Activated naive CD8-positive, alpha-beta T cell treated with anti-CD3 and anti-CD28 coated beads for 36 hours (primary cell): ENCODE measurements at places on chromosomes 2 and 18.

- H3K27ac ChIP-seq, result no peak overlapping the region
- DNase-seq, result no peak
- H3K36me3 ChIP-seq, result peaks cover 4% of the 10 kb centered on the region
- no peak overlapping the region for H3K4me3 ChIP-seq
Observed at GRCh38 chr2:202204855-202205254, 33.5 kb downstream of the SUMO1 start.

- no peaks in the 10 kb centered on the region for H3K27me3 ChIP-seq
- no peak overlapping the region for H3K4me3 ChIP-seq
- no peaks in the 10 kb centered on the region for H3K36me3 ChIP-seq
- DNase-seq, result no peak
Observed at GRCh38 chr18:64566456-64566855, 417.6 kb upstream of the LINC00305 start.

- H3K4me3 ChIP-seq, result no peak overlapping the region
- DNase-seq, result no peak
- no peaks in the 10 kb centered on the region for H3K27me3 ChIP-seq
- H3K4me1 ChIP-seq, result no peaks in the 10 kb centered on the region
Observed at GRCh38 chr2:204849892-204850291, 304.6 kb downstream of the PARD3B start.

DNA sequence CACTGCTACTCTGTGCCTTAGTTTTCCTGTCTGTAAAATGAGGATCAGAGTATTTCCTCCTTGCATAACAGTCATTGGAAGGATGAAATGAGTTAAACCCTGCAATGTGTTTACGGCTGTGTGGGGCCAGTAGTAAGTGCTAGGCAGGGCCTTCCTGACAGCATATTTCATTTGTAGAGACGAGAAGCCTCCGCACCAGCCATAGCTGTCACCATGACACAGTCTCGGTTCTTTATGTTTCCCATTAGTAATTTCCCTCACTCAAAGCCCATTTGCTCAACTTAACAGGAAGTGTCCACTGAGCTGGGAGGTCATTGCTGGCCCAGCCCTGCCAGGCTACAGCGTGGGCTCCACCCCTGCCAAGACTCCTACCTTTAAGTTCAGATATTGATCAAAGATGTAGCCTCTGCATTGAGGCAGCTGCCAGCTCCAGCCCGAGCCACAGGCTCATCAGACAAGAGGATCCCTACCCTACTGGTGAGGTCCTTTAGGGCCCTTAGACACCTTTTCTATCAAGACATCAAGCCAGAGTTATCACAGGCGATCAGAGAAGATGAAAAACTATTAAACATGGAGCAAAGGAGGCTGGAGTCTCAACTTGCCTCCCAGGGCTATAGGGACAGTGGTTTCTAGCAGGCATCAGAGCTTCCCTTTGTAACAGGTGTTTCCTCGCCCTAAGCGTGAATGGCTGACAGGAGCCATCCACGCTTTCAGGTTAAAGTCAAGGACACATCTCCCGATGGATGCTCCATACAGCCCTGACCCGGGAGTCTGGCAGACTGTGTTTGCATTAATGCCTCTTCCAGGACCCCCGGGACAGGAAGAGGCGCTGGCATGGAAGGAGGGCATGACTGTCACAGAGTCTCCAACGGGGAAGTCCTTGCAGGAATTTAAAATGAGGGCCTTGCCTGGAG, 251.7 kb downstream of the NDUFA10 start:
- no peak for DNase-seq
- no peak overlapping the region for H3K4me3 ChIP-seq
- no peaks in the 10 kb centered on the region for H3K36me3 ChIP-seq
- H3K27me3 ChIP-seq, result peaks cover 4% of the 10 kb centered on the region
- H3K4me1 ChIP-seq, result no peaks in the 10 kb centered on the region

DNA sequence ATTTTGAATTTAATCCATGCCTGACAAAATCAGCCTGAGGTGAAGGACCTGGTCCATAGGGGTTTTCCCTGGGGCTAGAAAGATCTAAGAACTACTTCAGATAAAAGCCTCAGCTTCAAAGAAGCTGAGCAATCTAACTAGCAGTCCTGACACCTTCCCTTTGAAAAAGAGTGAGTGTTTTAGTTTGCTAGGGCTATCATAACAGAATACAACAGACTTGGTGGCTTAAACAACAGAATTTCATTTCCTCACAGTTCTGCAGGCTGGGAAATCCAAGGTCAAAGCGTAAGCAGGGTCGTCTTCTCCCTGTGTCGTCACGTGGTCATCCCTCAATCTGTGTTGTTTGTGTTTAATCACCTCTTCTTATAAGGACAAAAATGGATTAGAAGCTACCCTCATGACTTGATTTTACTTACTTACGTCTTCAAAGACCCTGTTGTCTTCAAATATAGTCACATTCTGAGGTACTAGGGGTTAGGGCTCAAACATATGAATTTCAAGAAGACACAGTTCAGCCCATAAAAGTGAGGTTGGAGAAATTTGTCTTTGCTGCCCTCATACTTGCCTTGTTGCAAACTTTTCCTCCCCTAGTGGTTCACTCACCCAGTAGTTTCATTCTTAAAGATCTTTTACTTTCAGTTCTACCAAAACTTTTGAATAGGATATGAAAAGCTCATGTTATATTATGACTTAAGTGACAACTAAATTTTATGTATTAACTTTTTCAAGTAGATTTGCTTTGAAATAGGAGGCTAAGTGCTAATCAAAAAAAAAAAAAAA, 673.8 kb downstream of the ARHGAP15 start:
- H3K27me3 ChIP-seq, result peaks cover 2% of the 10 kb centered on the region
- peaks cover 8% of the 10 kb centered on the region for H3K4me1 ChIP-seq

GRCh38 chr18:64717026-64717425, 568.1 kb upstream of the LINC00305 start:
- no peaks in the 10 kb centered on the region for H3K36me3 ChIP-seq
- no peak overlapping the region for H3K27ac ChIP-seq
- no peak for DNase-seq
- no peaks in the 10 kb centered on the region for H3K27me3 ChIP-seq
- H3K4me1 ChIP-seq, result no peaks in the 10 kb centered on the region
- no peak overlapping the region for H3K4me3 ChIP-seq

- H3K4me3 ChIP-seq, result no peak overlapping the region
- H3K36me3 ChIP-seq, result peaks cover 5% of the 10 kb centered on the region
- DNase-seq, result no peak
- H3K27ac ChIP-seq, result no peak overlapping the region
- H3K27me3 ChIP-seq, result peaks cover 33% of the 10 kb centered on the region
Observed at GRCh38 chr2:84388921-84389490, 70.1 kb downstream of the SUCLG1 start.

GRCh38 chr2:105782123-105782522, 37.4 kb downstream of the NCK2 start:
- H3K27me3 ChIP-seq, result no peaks in the 10 kb centered on the region
- peak overlapping the region; percentile 84 for H3K27ac ChIP-seq
- H3K4me3 ChIP-seq, result peak overlapping the region; percentile 59
- H3K4me1 ChIP-seq, result peaks cover 91% of the 10 kb centered on the region
- DNase-seq, result no peak

GRCh38 chr2:111905990-111906735, 7.8 kb downstream of the MERTK start:
- no peak for DNase-seq
- H3K27me3 ChIP-seq, result peaks cover 10% of the 10 kb centered on the region
- H3K4me3 ChIP-seq, result no peak overlapping the region
- H3K4me1 ChIP-seq, result peaks cover 12% of the 10 kb centered on the region
- no peak overlapping the region for H3K27ac ChIP-seq

DNA sequence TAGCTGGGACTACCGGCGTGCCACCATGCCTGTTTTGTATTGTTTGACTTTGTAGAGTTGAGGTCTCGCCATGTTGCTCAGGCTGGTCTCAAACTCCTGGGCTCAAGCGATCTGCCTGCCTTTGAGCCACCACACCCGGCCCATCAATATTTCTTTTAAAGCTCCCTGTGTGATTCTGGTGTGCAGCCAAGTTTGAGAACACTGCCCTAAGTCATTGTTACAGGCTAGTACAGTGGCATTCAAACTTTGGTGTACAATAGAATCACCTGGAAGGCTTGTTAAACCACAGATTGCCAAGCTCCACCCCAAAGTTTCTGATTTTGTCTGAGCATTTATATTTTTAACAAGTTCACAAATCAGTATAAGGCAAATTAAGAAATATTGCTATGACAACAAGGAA, 99.9 kb downstream of the RBBP8 start:
- H3K4me1 ChIP-seq, result no peaks in the 10 kb centered on the region
- DNase-seq, result no peak
- no peaks in the 10 kb centered on the region for H3K27me3 ChIP-seq
- H3K27ac ChIP-seq, result no peak overlapping the region
- H3K36me3 ChIP-seq, result peaks cover 7% of the 10 kb centered on the region

- H3K4me1 ChIP-seq, result no peaks in the 10 kb centered on the region
- no peaks in the 10 kb centered on the region for H3K36me3 ChIP-seq
- H3K27me3 ChIP-seq, result peaks cover 13% of the 10 kb centered on the region
- H3K4me3 ChIP-seq, result no peak overlapping the region
- no peak for DNase-seq
Observed at GRCh38 chr2:173654161-173654895, 299.7 kb downstream of the CDCA7 start.

- H3K4me3 ChIP-seq, result no peak overlapping the region
- DNase-seq, result no peak
- no peaks in the 10 kb centered on the region for H3K27me3 ChIP-seq
- peak overlapping the region; percentile 27 for H3K27ac ChIP-seq
Observed at GRCh38 chr18:24039671-24040070, 25.1 kb downstream of the TTC39C start.

DNA sequence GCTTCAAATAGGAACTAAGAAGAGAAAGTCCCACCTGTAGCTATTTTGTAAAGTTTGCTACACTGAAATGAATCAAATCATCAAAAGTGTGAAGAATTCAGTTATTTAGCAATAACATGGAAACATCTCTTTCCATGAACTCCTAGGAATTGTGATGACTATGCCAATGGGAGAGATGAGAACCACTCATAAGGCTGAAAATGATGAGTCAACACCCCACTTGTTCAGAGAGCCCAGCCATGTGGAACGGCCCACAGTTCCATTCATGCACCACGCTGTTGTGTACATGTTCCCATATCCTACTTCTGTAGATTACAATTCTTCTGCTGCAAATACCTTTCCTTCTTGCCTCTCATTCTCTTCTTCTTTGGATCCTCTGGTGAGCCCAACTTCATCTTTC, 645.5 kb upstream of the ID2 start:
- no peak overlapping the region for H3K27ac ChIP-seq
- peaks cover 2% of the 10 kb centered on the region for H3K4me1 ChIP-seq
- H3K36me3 ChIP-seq, result no peaks in the 10 kb centered on the region
- no peaks in the 10 kb centered on the region for H3K27me3 ChIP-seq

- DNase-seq, result no peak
- H3K27me3 ChIP-seq, result no peaks in the 10 kb centered on the region
- H3K4me3 ChIP-seq, result no peak overlapping the region
- H3K27ac ChIP-seq, result no peak overlapping the region
- H3K4me1 ChIP-seq, result no peaks in the 10 kb centered on the region
Observed at GRCh38 chr2:148593421-148593820, 51.1 kb upstream of the EPC2 start.

DNA sequence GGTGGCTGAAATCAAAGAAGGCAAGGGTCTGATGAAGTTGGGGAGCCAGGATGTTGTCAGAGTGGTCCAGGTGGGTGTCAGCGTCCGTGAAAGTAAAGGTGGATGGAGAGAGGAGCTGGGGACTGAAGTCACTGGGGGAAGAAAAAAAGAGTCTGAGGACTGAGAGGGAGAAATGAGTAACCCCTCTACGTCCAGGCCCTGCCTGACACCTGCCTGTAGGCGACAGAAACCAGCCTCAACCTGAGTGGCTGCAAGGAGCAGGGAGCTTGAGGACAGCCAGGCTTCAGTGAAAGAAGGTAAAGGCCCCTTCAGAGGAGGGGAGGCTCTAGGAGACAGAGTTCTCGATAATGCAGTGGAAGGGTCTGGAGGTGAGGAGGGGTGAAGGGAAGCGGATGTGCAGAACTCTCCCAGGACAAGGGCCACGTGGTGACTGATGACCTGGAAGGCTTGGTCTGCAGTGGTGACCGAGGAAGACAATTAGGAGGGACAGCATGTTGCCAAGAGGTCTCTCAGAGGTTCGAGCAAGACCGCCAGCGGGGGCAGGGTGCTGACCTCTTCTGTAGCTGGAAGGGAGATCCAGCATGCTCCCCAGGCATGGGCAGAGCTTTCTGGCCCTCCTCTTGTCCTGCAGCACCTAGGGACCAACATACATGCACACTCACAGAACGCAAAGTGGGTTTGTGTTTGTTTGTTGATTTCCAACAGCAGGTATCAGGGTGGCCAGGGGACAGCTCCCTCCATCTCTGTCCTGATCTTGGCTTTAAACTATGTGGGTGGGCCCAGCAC, 86.6 kb upstream of the TMEM247 start:
- DNase-seq, result no peak
- H3K4me1 ChIP-seq, result peaks cover 11% of the 10 kb centered on the region
- H3K4me3 ChIP-seq, result no peak overlapping the region
- no peaks in the 10 kb centered on the region for H3K27me3 ChIP-seq
- H3K36me3 ChIP-seq, result no peaks in the 10 kb centered on the region

DNA sequence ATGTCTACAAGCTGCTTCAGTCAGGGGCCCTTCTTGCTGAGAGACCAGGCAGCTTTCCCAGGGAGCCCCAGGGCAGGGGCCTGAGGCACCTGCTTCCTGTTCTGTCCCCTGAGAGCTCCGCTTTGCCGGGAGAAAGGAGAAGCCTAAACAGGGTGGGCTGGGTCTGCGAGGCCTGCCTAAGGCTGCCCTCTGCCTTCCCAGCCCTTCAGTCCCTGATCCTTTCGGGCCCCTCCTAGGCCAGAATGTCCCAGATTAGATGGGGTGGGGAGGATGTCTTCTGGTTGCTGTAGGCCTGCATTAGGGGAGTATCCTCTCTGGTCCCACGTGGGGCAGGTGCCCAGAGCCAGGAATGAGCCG, 72.4 kb downstream of the TGOLN2 start:
- H3K27ac ChIP-seq, result no peak overlapping the region
- no peaks in the 10 kb centered on the region for H3K36me3 ChIP-seq
- H3K4me1 ChIP-seq, result no peaks in the 10 kb centered on the region
- H3K4me3 ChIP-seq, result no peak overlapping the region

- no peaks in the 10 kb centered on the region for H3K27me3 ChIP-seq
- H3K4me3 ChIP-seq, result no peak overlapping the region
- H3K4me1 ChIP-seq, result no peaks in the 10 kb centered on the region
Observed at GRCh38 chr2:21498016-21498415, 374.2 kb downstream of the TDRD15 start.

DNA sequence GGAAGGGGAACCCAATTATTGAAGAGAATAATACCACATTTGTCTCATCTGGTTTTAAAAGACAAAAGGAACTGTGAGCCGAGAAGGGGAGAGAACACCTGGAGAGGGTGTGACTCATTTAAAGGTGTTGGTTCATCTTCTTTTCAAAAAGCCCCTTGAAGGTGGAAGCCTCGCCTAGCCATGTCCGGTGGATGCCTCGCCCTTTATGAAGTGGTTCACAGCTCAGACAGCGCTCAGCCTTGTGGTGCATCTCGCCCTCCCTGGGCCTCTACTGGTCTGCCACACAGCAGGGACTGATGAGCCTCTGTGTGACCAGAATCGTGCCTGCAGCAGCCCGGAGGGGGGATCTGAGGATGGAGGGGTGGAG, 290.0 kb upstream of the CXCR4 start:
- H3K27me3 ChIP-seq, result peaks cover 15% of the 10 kb centered on the region
- no peaks in the 10 kb centered on the region for H3K36me3 ChIP-seq
- DNase-seq, result no peak
- H3K4me1 ChIP-seq, result no peaks in the 10 kb centered on the region
- H3K27ac ChIP-seq, result no peak overlapping the region
